ENCODE measurements at places on chromosomes 7 and 10. TPM values are rescaled to one million over a fixed set of nuclear protein-coding genes. Genes with fewer than 3 reads are reported as not detected.

C10orf67 gene
- total RNA-seq: under 0.01 TPM

ADCY1 gene
- total RNA-seq: 0.68 TPM

ELMO1 gene
- 0.14 TPM for total RNA-seq

LMTK2 gene
- 20.5 TPM for total RNA-seq

ZMIZ1 gene
- 6.8 TPM for total RNA-seq

POM121C gene
- total RNA-seq: 7.2 TPM

COG5 gene
- total RNA-seq: 124 TPM

FHIP2A gene
- total RNA-seq: 12.6 TPM

ARMC3 gene
- total RNA-seq: under 0.01 TPM

SLC39A12 gene
- not detected for total RNA-seq

FZD1 gene
- 7.2 TPM for total RNA-seq

NKX1-2 gene
- 1.4 TPM for total RNA-seq

XPNPEP1 gene
- 138 TPM for total RNA-seq

GSTO1 gene
- 73.5 TPM for total RNA-seq

SYT15 gene
- total RNA-seq: 0.14 TPM

SFTPA1 gene
- total RNA-seq: not detected

SPDYE16 gene
- not detected for total RNA-seq

C10orf105 gene
- total RNA-seq: not detected

ZNF804B gene
- not detected for total RNA-seq

TACC2 gene
- total RNA-seq: 26.3 TPM

TLX1 gene
- not detected for total RNA-seq
